H1 (cell line): ENCODE measurements at places on chromosomes 3 and 15.

DNA sequence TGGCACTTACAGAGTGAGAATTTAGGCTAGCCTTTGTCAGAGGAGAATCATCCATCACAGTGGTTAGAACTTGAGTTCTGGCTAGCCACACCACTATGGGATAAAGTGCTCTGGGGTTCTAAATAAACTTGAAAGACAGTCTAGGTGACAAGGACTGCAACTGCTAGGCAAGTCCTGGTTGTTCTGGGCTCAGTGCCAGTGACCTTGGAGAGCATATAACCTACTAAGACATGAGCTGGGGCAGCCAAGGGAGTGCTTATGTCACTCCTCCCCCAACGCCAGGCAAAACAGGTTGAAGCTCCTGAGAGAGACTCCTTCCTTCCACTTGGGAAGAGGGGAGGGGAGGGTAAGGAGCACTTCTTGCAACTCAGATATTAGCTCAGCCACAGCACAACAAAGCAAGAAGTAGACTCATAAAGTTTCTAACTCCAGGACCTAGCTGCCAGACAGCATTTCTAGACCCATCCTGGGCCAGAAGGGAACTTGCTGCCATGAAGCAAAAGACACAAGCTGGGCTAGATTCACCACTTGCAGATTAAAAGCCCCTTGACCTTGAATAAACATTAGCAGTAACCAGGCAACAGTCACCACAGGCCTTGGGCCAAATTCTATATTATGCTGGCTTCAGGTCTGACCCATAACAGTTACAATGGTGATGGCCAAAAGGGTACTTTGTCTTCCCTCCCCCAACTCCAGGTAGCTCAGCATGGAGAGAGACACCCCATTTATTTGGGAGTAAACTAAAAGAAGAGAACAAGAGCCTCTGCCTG, 963.7 kb downstream of the PLOD2 start:
- DNase-seq = no peak

- DNase-seq = no peak
Measured at GRCh38 chr3:124174910-124175874, 183.3 kb upstream of the ROPN1 start.

DNA sequence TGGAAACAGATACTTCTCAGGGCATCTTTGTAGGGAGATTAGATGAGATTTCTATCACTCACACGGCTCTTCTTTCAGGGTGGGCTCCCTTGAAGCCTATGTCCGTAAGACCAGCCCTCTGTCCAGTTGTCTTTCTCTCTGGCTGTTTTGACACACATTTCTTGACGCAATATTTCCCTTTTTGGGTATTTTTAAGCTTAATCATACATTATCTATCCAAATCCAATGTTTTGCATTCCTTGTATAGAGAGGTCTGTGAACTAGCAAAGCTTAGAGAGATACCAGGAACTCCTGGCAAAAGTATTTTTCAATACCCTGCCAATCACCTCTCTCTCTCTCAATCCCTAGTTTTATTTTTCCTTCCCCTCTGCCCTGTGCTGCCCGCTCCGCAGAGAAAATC, 79.3 kb downstream of the EOMES start:
- no peak for DNase-seq

DNA sequence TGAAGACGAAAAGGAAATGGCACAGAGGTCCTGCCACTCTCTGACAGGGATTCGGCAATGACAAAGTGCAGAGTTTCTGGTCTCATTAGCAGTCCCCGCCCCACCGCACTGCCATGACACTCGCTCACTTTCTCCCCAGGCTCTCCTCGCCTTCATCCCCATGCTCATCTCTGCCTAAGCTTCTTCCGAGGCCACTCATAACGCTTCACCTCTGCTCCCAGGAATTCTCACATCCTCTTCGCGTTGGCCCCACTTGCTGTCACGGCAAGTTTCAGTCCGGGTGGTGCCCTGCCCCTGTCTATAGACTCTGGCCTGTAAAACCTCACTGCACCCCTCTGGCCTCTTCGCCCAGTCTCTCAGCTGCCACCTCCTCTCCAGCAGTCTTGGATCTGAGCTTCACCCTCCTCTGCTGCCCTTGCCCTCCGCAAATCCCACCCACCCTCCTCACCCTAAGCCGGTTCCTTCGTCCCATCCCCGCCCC, 654 bp downstream of the RUBCN start:
- peak; percentile 50 for DNase-seq
